ENCODE measurements at places on chromosomes 2 and 18.

DNA sequence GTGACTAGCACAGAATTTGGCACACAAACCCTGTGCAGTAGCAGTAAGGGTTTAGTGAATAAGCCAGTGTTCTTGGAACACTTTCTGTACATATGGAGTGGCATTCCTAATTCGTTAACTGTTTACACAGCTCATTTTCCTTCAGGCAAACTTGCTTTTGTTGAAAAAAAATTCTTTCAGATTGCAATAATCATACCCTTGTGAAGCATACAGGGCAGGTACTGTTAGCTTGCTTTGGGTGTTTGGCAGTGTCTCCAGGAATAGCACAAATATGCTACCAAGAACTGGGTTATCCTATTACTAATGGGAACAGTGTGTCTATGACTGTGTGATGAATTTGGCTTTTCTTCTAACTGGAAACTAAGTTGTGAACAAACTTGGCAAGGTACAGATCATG, 33.4 kb downstream of the UGP2 start:
- DNase-seq, result no peak

GRCh38 chr2:5121642-5122041, 570.5 kb upstream of the SOX11 start:
- no peak for DNase-seq

- no peak for DNase-seq
Observed at GRCh38 chr2:129276978-129277584, 702.4 kb upstream of the RAB6C start.

GRCh38 chr2:29361231-29361630, 246.0 kb downstream of the CLIP4 start:
- DNase-seq, result no peak

GRCh38 chr2:229090225-229090624, 180.9 kb downstream of the PID1 start:
- no peak for DNase-seq

GRCh38 chr2:47265158-47265557, 110.0 kb upstream of the STPG4 start:
- no peak for DNase-seq

DNA sequence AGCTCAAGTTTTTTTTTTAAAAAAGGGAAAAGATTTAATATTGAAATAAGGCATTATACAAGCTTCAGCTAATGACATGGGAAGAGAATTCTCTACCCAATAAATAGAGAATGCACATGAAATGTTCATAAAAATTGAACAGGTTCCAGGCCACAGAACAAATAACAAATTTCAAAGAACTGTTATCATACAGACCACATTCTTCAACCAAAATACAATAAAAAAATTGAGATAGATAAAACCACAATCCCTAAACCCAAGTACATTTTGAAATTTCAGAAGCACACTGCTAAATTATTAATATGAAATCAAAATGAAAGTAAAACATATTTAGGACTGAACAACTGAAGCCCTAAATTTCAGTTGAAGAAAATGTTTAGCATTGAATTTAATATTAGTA, 89.6 kb downstream of the BCL2 start:
- DNase-seq, result no peak

GRCh38 chr2:176169181-176169580, 12.1 kb downstream of the HOXD3 start:
- DNase-seq, result no peak

GRCh38 chr2:31232586-31232985, 1.4 kb upstream of the EHD3 start:
- no peak for DNase-seq

GRCh38 chr18:67574749-67575148, 58.2 kb upstream of the DSEL start:
- DNase-seq, result no peak

- no peak for DNase-seq
Observed at GRCh38 chr2:8578335-8579244, 103.3 kb upstream of the ID2 start.

- no peak for DNase-seq
Observed at GRCh38 chr18:57780706-57781347, 22.3 kb downstream of the ATP8B1 start.

DNA sequence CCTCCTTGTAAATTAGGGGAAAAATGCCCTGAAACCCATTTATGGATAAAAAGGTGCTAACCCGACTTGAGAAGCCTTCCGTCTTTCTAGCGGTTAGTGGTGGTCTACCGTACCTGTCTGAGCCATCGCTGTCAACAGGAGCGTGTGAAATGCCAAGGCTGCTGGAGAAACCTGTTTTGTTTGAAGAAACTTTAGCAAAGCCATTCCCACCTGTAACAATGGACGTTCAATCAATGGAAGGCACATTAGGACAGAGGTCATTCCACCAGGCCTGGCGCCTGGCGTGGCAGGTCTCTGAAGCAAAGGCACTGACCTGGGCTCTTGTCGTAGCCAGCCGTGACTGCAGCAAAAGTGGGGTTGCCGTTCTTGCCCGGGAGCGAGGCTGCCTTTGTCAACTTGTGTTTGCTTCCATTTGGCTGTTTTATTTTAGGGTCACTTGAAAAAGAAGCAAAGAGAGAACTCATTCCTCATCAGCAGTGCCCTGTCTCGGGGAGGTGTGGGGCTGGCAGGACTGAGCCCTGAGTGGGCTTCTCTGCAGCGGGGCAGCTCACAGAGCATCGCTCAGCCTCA, 47.2 kb downstream of the ZAP70 start:
- DNase-seq, result no peak

GRCh38 chr2:64929333-64929732, 59.9 kb upstream of the SLC1A4 start:
- no peak for DNase-seq

GRCh38 chr18:70421471-70422390, 132.9 kb downstream of the SOCS6 start:
- no peak for DNase-seq

GRCh38 chr2:68771211-68771751, 36.7 kb downstream of the ARHGAP25 start:
- DNase-seq, result no peak

- DNase-seq, result no peak
Observed at GRCh38 chr18:21134895-21135294, 23.3 kb upstream of the ROCK1 start.

GRCh38 chr18:13517369-13517768, 209.0 kb downstream of the FAM210A start:
- no peak for DNase-seq

GRCh38 chr2:123061534-123061933, 963.6 kb upstream of the CNTNAP5 start:
- DNase-seq, result no peak

GRCh38 chr2:199128476-199129229, 329.1 kb downstream of the SATB2 start:
- DNase-seq, result no peak

DNA sequence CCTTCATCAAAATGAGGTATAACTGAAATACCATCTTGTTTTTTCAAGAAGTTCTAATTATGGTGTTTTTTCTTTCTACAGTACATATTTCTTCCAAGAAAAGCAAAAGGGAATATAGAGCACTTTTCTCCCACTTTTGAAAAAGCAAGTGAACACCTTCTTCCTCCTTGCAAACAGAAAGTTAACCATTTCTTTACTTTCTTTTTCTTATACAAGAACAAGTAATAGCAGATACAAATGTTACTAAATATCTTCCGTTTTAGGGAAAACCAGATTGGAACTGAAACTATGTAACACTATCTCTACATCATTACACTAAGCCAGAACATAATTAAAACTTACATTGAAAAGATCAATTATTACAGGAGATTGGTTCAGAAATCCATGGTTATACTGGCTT, 44.0 kb downstream of the COBLL1 start:
- no peak for DNase-seq

GRCh38 chr2:160324917-160325316, 124.8 kb upstream of the ITGB6 start:
- no peak for DNase-seq

GRCh38 chr2:97068074-97068473, 26.6 kb downstream of the FAHD2B start:
- no peak for DNase-seq

DNA sequence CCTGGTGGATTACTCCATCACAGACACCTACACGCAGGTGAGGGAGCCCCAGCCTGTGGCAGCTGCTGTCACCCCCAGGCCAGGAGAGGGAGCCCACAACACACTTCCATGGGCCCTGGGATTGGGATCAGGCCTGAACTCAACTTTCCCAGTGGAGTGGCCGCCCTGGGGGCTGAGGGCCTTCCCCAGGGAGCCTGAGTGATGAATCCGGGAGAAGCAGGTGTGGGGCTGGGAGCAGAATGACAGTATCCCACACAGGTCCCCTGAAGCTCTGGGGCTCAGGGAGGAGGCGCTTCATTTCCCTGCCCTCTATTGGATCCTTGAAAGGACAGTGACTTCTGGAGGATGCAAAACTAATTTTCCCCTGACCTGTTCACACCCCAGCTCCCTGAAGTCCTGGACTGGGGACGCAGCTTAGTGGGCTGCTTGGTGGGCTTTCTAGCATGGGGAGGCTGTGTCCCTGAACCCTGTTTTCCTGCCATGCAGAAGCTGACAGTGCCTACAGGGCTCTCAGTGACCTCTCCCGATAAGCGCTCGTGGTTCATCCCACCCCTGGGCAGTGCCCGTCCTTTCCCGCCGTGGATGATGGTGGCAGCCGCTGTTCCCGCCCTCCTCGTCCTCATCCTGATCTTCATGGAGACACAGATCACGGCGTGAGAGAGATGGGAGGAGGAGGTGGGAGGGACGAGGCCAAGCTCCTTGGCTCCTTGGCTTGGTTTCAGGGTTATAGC, 11.0 kb downstream of the SLC4A3 start:
- no peak for DNase-seq

DNA sequence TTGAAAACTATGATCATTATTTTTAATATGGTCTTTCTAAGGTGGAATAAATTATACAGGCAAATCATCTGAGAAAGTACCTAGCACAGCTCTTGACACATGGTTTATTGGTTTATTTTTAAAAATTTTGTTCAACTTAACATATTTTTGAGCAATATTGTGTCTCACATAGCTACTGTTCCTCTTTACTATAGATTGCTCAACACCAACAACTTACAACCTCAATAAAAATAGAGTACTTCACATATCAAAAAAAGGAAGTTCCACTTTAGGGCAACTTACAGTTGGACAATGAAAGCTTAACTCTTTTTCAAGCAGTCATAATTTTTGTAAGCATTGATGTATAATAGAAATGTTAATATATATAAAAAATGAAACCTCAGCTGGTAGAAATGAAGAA, 440.9 kb upstream of the UBE2E3 start:
- DNase-seq, result no peak

- no peak for DNase-seq
Observed at GRCh38 chr2:66698576-66699239, 263.8 kb downstream of the MEIS1 start.

- no peak for DNase-seq
Observed at GRCh38 chr2:184734338-184734737, 136.0 kb downstream of the ZNF804A start.

- DNase-seq, result no peak
Observed at GRCh38 chr2:234804704-234805103, 147.1 kb upstream of the SH3BP4 start.

DNA sequence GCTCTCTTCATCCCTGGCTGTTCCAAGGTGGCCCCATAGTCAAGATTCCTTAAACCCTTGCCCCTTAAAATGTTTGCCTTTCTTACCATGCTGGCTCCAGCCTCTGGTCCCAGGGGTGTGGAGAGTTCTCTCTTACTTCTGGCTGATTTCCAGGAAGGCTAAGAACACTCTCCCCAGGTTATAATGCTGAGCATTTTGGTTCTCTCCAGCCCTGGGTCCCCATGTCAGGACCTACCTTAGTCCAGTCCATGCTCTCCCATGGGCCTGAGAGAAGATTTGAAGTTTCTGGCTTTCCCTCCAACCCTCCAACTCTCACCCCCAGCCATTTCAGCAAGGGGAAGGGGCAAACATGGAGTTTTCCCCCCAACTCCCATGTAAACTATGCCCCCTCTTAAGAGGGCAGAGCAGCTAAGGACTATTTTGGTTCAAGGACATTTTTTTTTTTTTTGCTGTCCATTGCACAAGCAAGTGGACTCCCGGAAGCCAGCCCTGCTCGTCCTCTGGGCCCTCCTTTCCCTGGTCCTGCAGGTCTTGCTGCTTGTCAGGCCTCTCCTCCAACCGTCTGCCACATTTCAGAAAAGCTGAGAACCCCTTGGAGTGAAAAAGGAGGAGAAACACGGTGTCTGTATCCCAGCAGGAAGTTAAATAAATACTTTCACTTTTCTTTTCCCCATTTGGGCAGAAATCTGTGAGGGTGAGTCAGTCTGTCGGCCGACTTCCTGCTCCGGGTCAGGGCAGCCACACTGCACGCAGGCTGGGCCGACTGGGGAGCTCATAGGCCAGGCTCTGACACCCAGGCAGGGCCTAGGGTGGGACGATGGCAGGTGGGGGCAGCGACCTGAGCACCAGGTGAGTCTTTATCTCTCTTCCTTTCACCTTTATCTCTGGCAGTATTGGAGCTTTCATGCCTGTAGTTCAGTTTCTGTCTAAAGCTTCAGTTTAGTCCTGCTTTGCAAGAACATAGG, at the start of gene SP140L:
TSS of gene SP140L (plus strand) at position 741 of the 965 bp plus-strand sequence. CDS start at position 818, 77 bp downstream.
- DNase-seq, result no peak

DNA sequence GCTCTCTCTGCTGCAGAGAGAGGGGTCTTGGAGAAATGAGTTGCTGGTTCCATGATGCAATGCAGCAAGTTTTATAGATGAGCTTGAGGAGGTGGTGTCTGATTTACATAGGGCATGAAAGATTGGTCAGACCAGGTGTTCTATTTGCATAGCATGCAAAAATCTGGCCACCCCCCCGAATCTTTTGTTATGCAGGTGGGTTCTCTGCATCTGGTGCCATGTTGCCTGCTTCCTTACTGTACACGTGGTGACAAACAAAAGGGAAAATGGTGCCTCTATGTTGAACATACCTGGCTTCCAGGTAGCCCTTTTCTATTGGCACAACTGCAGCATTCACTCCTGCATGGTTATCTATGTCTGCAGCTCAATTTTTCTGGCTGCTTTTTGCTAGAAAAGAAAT, 169.4 kb downstream of the GALNT1 start:
- DNase-seq, result no peak

DNA sequence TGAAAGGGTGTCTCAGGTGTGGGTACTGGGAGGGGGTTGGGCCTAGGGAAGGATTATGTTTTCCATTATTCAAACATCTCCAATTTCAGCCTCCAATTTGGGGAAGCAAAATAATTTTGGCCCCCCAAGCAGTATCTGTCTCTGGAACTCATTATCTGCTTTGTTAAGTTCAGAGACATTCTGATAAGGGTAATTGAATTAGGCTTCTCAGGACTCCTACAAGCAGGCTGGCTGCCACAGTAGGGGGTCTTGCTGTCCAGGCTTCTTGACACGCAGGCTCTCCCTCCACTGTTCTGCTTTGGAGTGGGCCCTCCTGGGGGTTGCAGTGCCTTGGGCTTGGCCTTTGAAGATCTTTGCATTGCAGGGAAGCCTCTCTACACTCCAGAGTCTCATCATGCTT, 108.1 kb upstream of the SIX2 start:
- no peak for DNase-seq

Measured in HuH-7.5 (cell line).